Cardiac muscle cell (in vitro differentiated cells and primary cell): ENCODE measurements at places on chromosomes 1 and 21. TPM values are rescaled to one million over a fixed set of nuclear protein-coding genes. Genes with fewer than 3 reads are reported as not detected.

The ATP1A4 gene
- 0.57 TPM in 1 of 2 replicates, not detected in the other for total RNA-seq

- DNase-seq, result no peak
Measured at GRCh38 chr21:10639123-10639522, 117.7 kb downstream of the TPTE start.

The BSDC1 gene
- total RNA-seq, result 78.7 and 79.5 TPM in 2 replicates

The CD164L2 gene
- 0.24 TPM in 1 of 2 replicates, not detected in the other for total RNA-seq

DNA sequence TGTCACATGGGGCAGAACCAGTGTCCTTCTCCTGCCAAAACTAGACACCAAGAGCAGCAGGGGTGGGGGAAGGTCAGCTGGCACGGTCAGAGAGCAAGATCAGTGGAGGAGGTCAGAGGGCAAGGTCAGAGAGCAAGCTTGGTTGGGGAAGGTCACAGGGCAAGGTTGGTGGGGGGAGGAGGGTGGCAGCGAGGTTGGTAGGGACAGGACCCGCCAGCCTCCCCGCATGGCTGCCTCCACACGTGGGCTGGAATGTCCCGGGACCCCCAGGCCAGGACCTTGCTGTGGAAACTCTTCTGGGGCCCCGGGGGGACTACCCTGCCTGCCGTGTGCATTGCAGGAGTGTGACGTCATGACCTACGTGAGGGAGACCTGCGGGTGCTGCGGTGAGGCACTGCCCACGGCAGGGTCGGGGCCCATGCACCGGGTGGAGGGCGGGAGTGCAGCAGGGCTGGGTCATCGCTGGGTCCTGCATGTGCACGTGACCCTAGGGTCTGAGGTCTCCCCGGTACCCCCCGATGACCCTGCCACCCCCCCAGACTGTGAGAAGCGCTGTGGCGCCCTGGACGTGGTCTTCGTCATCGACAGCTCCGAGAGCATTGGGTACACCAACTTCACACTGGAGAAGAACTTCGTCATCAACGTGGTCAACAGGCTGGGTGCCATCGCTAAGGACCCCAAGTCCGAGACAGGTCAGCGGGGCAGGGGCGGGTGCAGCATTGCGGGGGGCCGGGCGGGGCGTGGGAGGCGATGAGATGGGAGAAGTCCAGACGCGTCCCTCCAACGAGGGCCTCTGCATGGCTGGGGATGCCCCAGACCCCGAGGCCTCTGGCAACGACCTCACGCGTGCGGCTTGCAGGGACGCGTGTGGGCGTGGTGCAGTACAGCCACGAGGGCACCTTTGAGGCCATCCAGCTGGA is 27.3 kb downstream of the COL6A2 start:
- DNase-seq, result no peak

DNA sequence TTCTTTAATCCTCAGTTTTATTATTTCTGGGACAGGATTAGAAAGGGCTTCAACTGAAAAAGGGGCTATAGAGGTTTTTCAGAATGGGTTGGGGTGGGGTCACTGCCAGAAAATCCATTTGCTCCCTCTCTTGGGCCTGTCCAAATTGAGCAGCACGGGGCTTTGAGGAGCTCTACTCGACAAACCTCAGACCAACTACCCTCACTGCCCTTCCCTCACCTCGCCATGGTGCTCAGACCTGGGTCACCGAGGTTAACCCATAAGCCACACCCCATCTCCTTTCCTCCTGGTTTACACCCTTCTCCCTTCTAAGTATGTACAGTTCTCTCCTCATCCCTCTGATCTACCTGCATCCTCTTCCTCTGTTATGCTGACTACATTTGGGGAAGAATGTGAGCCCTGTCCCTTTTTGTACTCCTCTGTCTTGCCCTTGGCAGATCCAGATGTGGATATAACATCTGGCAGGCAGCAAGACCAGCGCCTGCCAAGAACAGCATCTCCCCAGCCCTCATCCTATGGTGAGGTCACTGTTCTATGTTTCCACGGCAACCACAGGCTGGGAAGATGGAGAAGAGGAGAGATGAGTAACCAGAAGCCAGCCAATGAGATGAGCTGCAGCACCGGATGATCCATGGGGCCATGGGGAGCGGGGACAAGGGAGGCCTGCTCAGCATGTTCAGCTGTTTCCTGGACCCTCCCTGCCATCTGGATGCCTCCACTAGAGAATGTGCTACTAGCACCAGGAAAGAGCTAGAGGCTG is 3.7 kb upstream of the FABP3 start:
- DNase-seq, result peak; percentile 84

GRCh38 chr1:87887100-87887499 is 558.4 kb downstream of the LMO4 start:
- no peak for DNase-seq

GRCh38 chr1:182974506-182975191 is 21.7 kb upstream of the SHCBP1L start:
- no peak for DNase-seq

- DNase-seq, result no peak
Measured at GRCh38 chr1:205944525-205944924, 1.3 kb upstream of the SLC26A9 start.

DNA sequence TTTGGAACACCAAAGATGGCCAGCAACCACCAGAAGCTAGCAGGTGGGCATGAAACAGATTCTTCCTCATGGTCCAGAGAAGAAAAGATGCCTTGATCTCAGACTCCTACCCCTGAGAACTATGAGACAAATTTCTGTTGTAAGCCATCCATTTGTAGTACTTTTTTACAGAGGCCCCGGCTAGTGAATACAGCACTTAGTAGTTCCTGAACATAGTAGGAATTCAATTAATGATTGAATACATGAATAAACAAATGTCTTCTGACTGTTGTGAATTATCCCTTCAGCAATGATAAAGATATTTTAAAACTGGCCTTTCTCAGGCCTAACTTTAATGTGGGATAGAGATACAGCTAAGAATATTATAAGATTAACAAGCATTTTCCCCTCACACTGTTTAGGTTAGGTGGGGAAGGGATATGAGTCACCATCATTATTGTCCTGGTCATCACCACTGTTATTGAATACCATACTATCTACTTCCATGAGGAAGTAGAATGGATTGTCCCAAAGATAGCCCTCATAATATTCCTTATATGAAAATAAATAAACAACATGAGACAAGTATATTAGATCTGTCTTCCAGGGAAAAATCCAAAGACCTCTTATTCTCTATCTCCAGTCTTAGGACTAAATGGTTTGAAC is 51.4 kb downstream of the ADCY10 start:
- no peak for DNase-seq

The RGS21 gene
- total RNA-seq, result not detected in 2 replicates

The SERTAD4 gene
- 0.63 and 1.8 TPM in 2 replicates for total RNA-seq
